A549 treated with Hydrocortisone at 1 μM for 4 hours (cell line): ENCODE measurements at places on chromosomes 2 and 18. TPM values are rescaled to one million over a fixed set of nuclear protein-coding genes. Genes with fewer than 3 reads are reported as not detected.

The IL36B gene
- total RNA-seq, result 0.08 to 0.20 TPM (median 0.12 TPM) in 3 of 5 replicates, not detected in the others

The SPDYA gene
- 0.16 to 0.21 TPM (median 0.20 TPM) in 5 replicates for total RNA-seq

The CHRNA1 gene
- total RNA-seq, result not detected in 5 replicates

The IL1B gene
- 0.06 to 0.26 TPM (median 0.18 TPM) in 5 replicates for total RNA-seq

The TWIST2 gene
- total RNA-seq, result 8.2 to 17.0 TPM (median 14.9 TPM) in 5 replicates

The GNLY gene
- total RNA-seq, result 0.08 to 0.31 TPM (median 0.18 TPM) in 5 replicates
